ENCODE measurements at places on chromosomes 1 and 21. TPM values are rescaled to one million over a fixed set of nuclear protein-coding genes. Genes with fewer than 3 reads are reported as not detected.

MYOC gene
- total RNA-seq = 0.58 TPM

GRCh38 chr1:160499631-160500030 lies 23.4 kb downstream of the SLAMF6 start:
- H3K36me3 ChIP-seq = no peaks in the 10 kb centered on the region
- DNase-seq = no peak
- H3K4me1 ChIP-seq = peaks cover 4% of the 10 kb centered on the region
- H3K27me3 ChIP-seq = no peaks in the 10 kb centered on the region
- peak overlapping the region; percentile 4 for H3K27ac ChIP-seq
- H3K4me3 ChIP-seq = no peak overlapping the region

DNA sequence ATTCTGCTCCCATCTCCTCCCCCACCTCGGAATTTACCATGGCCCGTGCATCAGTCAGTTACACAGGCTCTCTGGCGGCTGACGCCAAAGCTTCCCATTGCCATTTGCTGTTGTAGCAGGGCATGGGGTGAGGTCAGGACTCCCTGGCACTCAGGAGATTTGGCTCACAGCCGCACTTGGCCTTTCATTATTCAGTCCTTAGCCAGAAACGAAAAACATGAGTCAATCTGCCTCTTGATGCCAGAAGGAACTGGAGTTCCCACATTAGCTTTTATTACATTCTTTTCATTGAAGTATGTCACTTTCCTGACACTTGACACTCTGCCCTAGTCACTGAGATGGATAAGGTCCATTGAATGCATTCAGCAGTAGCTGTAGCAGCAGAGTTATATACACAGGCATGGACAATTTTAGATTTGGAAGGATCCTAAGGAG lies 260.6 kb downstream of the CACNA1E start:
- H3K4me1 ChIP-seq = peaks cover 3% of the 10 kb centered on the region
- H3K27ac ChIP-seq = no peak overlapping the region
- H3K27me3 ChIP-seq = no peaks in the 10 kb centered on the region
- peak; percentile 72 for DNase-seq

- H3K4me1 ChIP-seq = peaks cover 10% of the 10 kb centered on the region
- peak overlapping the region; percentile 98 for H3K27ac ChIP-seq
- peak overlapping the region; percentile 58 for H3K4me3 ChIP-seq
- no peaks in the 10 kb centered on the region for H3K27me3 ChIP-seq
- H3K36me3 ChIP-seq = no peaks in the 10 kb centered on the region
- peak; percentile 44 for DNase-seq
Observed at GRCh38 chr21:34886240-34887104, 162.6 kb downstream of the RUNX1 start.

DNA sequence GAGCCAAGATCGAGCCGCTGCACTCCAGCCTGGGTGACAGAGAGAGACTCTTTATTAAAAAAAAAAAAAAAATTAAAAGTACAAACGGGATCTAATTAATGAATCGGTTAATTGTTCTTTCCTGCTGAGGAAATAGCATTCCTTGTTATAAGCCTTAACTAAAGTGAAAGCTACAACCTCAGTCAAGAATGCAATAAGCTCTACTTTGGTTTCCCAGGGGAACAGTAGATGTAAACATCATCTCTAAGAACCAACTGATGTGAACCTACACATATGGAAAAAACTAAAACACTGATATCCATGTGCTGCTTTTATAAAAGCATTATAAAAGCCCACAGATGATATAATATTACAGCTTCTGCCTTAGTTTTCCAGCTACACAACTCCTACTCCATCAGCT lies 41.9 kb downstream of the LPGAT1 start:
- H3K27ac ChIP-seq = no peak overlapping the region
- no peak overlapping the region for H3K4me3 ChIP-seq
- DNase-seq = no peak
- H3K4me1 ChIP-seq = no peaks in the 10 kb centered on the region
- H3K36me3 ChIP-seq = no peaks in the 10 kb centered on the region

- no peak for DNase-seq
- no peaks in the 10 kb centered on the region for H3K36me3 ChIP-seq
- H3K4me1 ChIP-seq = peaks cover 10% of the 10 kb centered on the region
Observed at GRCh38 chr1:212315184-212315583, 30.0 kb downstream of the PPP2R5A start.

DNA sequence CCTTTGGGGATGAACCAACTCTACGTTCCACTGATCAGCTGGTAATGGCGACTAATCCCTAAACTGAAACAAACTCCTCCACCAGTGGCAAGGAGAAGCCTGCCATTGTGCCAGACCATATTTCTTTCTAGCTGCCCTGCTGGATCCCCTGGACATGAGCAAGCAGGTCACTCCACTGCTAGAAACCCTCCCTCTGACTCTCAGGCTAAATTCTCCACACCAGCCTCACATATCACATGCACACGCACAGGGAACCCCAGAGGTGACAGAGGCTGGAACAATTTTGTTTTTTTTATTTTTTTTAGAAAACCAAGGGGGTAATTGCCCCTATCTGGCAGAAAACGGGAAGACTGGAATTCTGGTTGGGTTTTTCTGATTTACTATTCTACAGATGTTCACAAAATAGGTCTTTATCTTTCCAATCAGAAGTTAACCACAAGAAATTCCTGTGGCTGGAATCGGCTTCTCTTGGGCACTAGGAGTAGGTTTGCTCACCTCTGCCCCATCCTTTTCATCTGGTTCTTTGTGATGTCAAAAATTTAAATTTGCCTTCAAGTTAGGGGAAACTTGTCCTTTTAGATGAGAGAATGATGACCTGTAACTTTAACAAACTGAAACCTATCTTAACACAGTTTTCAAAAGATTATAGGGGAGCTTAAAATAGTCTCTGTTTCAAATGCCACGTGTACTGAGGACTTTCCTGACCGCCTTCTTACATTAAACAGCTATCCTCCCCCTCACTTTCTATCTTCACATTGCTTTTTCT lies 258.1 kb downstream of the SDCCAG8 start:
- no peak overlapping the region for H3K27ac ChIP-seq
- no peaks in the 10 kb centered on the region for H3K36me3 ChIP-seq
- DNase-seq = no peak
- H3K4me3 ChIP-seq = no peak overlapping the region
- no peaks in the 10 kb centered on the region for H3K4me1 ChIP-seq
- no peaks in the 10 kb centered on the region for H3K27me3 ChIP-seq

KRTAP8-1 gene
- total RNA-seq = not detected

GRCh38 chr1:59110271-59110670 lies 186.6 kb upstream of the FGGY start:
- no peak overlapping the region for H3K4me3 ChIP-seq
- H3K36me3 ChIP-seq = no peaks in the 10 kb centered on the region
- no peaks in the 10 kb centered on the region for H3K4me1 ChIP-seq
- H3K27ac ChIP-seq = no peak overlapping the region
- no peak for DNase-seq
- H3K27me3 ChIP-seq = no peaks in the 10 kb centered on the region

CYP4A11 gene
- total RNA-seq = not detected

DNA sequence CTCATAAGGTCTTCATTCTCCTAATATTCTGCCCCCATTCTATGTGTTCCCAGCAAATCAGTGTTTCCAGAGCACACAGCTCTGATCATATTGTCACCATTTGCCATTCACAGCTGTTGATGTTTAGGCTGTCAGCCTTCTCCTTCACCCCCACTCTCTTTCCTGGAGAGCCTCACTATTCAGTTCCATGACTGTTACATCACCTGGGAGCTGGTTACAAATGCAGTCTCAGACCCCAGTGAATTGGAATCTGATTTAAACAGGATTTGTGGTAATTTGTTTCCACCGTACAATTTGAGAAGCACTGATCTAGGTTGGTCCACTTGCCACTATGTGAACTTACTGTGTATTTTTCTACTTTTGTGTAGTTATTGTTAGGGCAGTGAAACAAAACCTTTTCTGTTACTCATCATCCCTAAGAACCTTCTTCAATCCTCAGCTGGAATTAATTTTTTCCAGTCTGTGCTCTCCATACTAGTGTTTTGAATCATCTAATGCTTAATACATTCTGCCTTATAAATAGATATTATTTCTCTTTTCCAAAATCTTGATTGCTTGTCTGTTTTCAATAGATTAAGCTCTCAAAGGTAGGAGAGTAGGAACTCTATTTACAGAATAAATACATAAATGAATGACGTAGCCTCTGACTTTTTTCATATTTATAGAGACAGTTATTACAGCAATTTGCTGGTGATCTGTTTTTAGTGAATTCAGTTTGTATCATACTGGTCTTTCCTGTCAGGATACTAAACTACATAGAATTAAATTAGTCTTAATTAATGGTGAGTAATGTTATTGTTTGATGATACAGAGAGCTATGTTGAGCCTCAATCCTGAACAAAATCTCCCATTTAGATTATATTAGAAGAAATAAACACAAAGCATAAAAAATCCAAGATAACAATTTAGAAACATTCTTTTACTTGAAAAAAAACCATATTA lies 8.1 kb downstream of the SNX7 start:
- H3K4me1 ChIP-seq = no peaks in the 10 kb centered on the region
- no peaks in the 10 kb centered on the region for H3K36me3 ChIP-seq
- no peak overlapping the region for H3K4me3 ChIP-seq
- no peak for DNase-seq
- no peaks in the 10 kb centered on the region for H3K27me3 ChIP-seq
- H3K27ac ChIP-seq = no peak overlapping the region

GRCh38 chr1:44648529-44649250 lies 25.6 kb downstream of the TMEM53 start:
- no peaks in the 10 kb centered on the region for H3K4me1 ChIP-seq
- peaks cover 86% of the 10 kb centered on the region for H3K36me3 ChIP-seq
- H3K27ac ChIP-seq = no peak overlapping the region
- no peak for DNase-seq
- H3K27me3 ChIP-seq = no peaks in the 10 kb centered on the region

DNA sequence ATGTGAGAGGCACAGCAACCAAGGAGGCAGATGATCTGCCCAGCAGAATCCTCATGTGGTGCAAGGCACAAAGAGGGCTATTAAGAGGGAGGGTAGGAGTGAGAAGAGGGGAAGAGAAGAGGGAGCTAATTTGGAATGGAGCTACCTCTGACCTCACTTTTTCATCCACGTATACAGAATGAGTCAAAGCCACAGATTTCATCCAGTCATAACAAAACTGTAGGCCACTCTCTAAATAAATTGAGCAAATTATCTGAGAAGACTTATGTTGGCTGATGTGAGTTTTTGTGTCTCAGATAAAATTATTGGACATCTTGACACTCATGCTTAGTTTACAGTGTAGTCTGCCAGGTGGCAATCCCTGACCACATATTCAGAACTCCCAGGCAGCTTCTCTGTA lies 325.6 kb downstream of the TTLL7 start:
- H3K4me3 ChIP-seq = no peak overlapping the region
- H3K27me3 ChIP-seq = no peaks in the 10 kb centered on the region
- DNase-seq = no peak
- no peaks in the 10 kb centered on the region for H3K36me3 ChIP-seq
- H3K27ac ChIP-seq = no peak overlapping the region

DNA sequence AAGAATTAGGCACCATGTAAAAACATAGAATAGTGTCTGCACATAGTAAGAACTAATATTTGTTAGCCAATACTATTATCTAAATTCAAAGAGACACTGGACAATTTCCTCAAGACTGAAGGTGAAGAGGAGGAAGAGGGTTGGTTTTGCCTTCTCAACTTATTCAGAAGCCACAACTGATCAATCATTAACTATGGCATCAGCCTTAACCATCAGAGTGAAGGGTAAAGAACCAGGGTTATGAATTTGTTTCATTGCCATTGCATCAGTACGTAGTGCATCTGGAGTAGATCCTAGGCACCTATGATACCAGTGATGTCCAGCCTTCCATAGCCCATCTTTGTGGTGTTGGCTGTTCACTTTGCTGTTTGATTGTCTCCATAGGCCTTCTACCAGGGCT lies 421.7 kb upstream of the DEPDC1 start:
- H3K27me3 ChIP-seq = no peaks in the 10 kb centered on the region
- no peaks in the 10 kb centered on the region for H3K4me1 ChIP-seq
- no peak for DNase-seq
- no peak overlapping the region for H3K4me3 ChIP-seq
- H3K36me3 ChIP-seq = no peaks in the 10 kb centered on the region
- H3K27ac ChIP-seq = no peak overlapping the region

- no peak overlapping the region for H3K4me3 ChIP-seq
- DNase-seq = no peak
- peaks cover 38% of the 10 kb centered on the region for H3K4me1 ChIP-seq
- no peaks in the 10 kb centered on the region for H3K36me3 ChIP-seq
- H3K27ac ChIP-seq = no peak overlapping the region
Observed at GRCh38 chr1:54311506-54311905, 94.7 kb downstream of the SSBP3 start.

GRCh38 chr21:36510911-36511310 lies 31.0 kb upstream of the CLDN14 start:
- no peaks in the 10 kb centered on the region for H3K36me3 ChIP-seq
- H3K4me3 ChIP-seq = no peak overlapping the region
- no peaks in the 10 kb centered on the region for H3K27me3 ChIP-seq
- H3K4me1 ChIP-seq = no peaks in the 10 kb centered on the region
- DNase-seq = no peak
- no peak overlapping the region for H3K27ac ChIP-seq

DNA sequence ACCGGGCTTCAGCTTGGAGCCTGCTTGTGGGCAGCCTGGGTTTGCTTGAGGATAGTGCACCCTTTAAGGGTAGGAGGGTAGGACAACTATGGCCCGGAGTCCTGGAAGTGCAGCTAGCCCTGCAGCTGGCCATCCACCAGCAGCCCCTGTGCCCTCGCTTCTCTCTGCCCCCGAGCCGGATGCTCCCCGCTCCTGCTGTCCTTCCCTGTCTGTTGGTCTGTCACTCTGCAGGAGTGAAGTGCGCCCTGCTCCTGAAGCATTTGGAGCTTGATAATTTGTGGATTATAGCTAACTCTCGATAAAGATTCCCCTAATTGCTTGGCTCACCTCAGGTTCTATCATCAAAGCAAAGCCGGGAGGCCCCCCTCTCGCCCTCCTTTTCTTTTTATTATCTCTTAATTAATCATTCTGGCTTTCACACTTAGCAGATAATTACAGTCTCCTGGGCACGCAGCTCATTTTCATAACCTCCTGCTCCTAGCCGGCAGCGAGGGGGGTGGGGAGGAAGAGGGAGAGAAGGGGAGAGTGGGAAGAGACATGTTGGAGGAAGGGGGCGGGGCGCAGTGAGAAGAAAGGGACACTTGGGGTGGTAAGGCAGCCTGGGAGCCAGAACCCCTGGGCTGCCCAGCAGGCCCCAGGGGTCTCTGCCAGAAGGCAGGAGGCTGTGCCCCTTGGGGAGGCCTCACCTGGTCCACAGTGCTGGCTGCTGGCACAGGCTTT lies 14.4 kb downstream of the KIRREL1 start:
- DNase-seq = no peak
- H3K4me3 ChIP-seq = no peak overlapping the region
- no peaks in the 10 kb centered on the region for H3K27me3 ChIP-seq
- peaks cover 35% of the 10 kb centered on the region for H3K4me1 ChIP-seq
- peak overlapping the region; percentile 94 for H3K27ac ChIP-seq
- H3K36me3 ChIP-seq = no peaks in the 10 kb centered on the region

DNA sequence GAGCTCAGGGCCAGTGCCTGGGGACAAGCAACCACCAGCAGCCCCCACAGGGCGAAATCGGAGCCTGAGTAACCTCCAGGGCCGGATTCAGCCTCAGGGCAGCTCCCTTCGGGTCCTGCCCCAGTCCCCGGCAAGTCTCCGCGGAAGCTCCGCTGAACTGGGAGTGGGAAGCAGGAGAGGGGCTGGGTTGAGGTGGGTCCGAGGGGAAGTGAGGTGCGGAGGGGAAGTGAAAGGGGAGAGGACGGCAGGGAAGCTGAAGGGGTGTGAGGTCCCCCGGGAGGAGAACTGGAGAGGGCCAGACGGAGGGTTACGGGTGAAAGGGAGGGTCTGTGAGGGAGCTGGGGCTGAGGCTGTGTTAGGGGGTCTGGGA lies 560 bp downstream of the PADI2 start:
- peaks cover 86% of the 10 kb centered on the region for H3K4me1 ChIP-seq
- H3K36me3 ChIP-seq = no peaks in the 10 kb centered on the region
- peak overlapping the region; percentile 85 for H3K27ac ChIP-seq
- DNase-seq = no peak
- peaks cover 46% of the 10 kb centered on the region for H3K27me3 ChIP-seq

All from left lung (tissue), 14 donors.